Activated T-helper 17 cell treated with anti-CD3 and anti-CD28 coated beads, Interleukin-2, amount 50 U/mL, for 72 hours (primary cell): ENCODE measurements at places on chromosomes 7 and 10. TPM values are rescaled to one million over a fixed set of nuclear protein-coding genes. Genes with fewer than 3 reads are reported as not detected.

DNA sequence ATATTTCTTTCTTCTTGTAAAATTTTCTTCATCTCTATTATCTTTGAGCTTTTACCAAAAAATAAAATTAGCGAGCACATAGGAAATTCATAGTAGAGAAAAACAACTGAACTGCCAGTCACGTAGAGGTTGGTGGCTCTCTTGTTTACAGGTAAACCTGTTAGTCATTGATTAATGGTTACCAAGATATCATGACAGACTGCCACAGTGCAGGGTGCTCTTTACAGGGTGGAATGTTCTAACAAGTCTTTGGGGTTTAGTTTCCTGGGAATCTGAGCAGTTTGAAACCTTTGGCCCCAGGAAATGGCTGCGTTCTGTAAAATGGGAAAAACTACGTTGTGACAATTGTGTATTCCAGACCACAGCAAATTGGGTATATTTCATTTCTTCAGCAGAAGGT, 407.3 kb upstream of the ADARB2 start:
- no peak for ATAC-seq

DNA sequence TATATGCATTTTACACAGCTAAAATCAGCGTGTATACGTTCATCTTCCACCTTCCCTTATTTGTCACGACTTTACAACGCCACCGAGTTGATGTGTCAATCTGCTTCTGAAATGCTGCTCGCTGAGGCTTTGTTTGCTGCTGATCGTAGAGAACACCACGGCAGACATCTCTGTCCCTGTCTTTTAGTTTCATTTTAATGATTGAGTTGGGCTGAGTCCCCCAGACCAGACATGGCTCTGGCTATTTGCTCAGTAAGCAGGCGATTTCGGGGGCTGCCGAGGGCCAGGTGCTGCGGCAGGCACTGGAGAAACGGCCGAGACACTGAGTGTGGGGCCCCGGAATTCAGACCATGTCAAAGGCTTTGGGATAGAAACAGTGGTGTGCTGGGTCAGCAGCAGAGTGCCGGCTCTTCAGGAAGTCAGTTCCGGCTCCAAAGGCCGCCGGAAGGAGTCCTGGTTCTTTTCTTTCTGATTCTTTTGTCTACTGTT, 5.0 kb downstream of the LRRC27 start:
- peak; percentile 28 for ATAC-seq

DNA sequence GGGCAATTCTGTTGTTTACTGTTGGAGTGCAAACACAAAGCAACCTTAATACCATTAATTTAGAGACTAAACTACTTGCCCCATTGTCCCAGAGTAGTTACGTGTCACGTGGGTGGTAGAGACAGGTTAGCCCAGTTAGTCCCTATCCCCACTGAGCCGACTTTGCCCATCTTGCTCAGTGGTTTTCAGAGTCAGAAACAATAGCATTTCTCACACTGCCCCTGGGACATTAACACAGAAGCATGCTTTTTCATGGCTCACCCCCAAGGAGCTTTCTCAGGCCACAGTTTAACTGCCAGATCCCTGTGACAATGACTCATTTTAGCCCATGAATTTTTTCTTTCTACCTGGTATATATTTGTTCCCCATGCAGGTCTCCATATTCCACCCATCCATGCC, 271.0 kb downstream of the POU6F2 start:
- no peak for ATAC-seq

GRCh38 chr10:106712988-106713387, 451.5 kb downstream of the SORCS1 start:
- no peak for ATAC-seq

GRCh38 chr7:22137026-22137425, 191.3 kb upstream of the CDCA7L start:
- ATAC-seq = no peak

GRCh38 chr10:132739225-132739613, 46.7 kb downstream of the NKX6-2 start:
- ATAC-seq = no peak

- ATAC-seq = peak; percentile 33
Measured at GRCh38 chr7:142485617-142486226, 227.9 kb upstream of the PRSS58 start.

GRCh38 chr10:24784923-24785322, 61.2 kb upstream of the ARHGAP21 start:
- peak; percentile 77 for ATAC-seq

- ATAC-seq = no peak
Measured at GRCh38 chr7:51324206-51324898, 7.7 kb upstream of the COBL start.

DNA sequence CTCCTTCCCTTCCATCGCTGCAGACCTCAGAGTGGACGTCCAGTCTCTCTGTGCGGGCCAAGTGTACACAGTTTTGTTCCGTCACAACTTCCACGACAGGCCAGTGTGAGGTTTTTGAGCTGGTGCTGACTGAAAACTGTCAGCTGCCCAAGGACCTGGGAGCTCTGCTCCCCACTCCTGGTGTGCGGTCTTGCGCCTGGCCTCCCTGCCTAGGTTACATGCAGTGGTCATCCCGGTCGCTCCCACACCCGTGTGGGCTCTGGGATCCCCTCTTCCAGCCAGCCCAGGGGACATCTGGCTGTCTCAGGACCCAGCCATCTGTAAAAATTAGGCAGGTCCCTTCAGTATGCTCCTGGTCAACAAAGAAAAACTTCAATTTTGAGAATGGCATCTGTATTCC, 127.5 kb downstream of the VIPR2 start:
- no peak for ATAC-seq

DNA sequence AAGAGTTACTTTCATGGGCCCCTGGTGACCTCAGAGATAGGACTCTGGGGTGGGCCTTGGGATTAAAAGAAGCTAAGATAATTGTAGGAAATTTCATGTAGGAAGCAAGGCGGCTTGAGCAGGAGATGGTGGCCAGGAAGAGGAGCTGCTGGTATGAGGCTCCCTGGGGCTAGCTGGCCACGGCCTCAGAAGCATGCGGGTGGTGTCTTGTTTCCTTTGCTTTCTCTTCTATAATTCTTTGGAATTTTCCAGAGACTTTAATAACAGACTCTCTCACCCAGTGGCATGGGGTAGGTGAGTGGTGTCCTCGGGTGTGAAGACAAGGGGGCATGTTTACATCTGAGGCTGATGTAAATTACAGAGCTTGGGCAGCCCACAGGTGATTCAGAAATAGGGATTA, 41.9 kb upstream of the KDM7A start:
- ATAC-seq = no peak

DNA sequence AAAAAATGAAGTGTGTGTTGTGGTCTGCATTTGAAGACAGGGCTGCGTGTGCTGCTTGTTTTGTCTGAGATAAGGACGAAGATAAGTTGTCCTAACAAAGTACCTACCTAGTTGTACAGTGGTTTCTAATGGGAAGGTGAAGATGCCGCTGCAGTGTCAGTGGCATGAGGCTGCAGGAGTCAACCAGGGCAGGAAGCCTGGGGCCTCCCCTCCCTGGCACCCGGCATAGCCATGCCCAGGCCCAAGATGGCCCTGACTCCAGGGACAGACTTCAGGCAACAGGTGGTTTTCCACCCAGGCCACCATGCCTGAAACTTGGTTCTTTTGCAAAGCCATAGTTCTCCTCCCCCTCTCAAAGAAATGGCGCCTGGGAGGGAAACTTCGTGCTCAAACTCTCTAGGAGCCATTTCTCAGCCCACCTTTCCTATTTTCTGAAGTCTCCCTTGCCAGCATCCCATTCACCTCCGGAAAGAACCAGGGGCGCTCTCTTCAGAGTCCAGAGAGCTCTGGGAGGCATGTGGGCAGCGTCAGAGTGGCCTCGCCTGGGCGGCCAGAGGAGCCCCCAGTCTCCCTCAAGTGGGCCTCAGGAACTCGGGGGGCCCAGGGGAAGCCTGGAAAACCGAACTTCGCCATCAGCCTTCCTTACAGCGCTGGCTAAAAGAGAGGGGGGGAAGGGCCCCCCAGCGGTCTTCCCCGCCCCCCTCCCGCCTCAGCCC, 2.1 kb upstream of the KAT6B start:
- ATAC-seq = no peak

DNA sequence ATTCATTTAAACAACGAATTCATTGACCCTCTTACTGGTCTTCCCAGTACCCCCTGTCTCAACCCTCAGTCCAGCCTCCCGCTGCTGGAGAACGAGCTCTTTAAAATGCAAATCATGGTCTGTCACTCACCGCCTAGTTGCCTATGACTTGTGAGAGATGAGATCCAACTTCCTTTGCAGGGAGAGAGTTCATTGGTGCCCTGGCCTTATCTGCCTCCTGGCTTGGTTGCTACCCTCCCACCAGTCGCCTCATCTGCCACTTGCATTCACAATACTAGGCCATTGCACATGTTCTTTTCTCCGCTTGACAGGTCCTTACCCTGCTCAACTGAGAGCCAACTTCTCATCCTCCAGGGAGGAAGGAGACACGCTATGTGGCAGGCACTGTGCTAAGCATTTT, 54.0 kb upstream of the MXI1 start:
- ATAC-seq = no peak

DNA sequence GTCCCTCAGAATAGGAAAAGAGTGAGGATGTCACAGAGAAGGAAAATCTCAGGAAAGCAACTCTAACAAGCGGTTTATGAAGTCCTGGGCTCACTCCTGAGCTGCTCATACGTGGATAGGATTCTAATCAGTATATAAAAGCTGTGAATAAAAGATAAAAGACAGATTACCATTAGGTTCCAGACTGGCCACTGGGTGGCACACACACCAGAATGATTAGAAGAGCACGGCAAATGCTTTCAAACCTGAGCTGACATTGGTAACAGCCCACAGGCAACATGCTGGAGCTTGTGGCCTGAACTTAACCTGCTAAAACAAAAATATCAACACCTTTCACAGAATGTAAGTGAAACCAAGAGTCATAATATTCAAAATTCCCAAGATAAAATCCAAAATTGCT, 370.8 kb downstream of the GRID1 start:
- no peak for ATAC-seq

- peak; percentile 80 for ATAC-seq
Measured at GRCh38 chr10:13987446-13987845, 343.3 kb downstream of the FRMD4A start.

- ATAC-seq = no peak
Measured at GRCh38 chr10:79093658-79094411, 25.1 kb downstream of the ZMIZ1 start.

GRCh38 chr10:27536437-27536836, 32.3 kb downstream of the RAB18 start:
- no peak for ATAC-seq

GRCh38 chr7:34851431-34851830, 185.9 kb downstream of the DPY19L1 start:
- no peak for ATAC-seq

DNA sequence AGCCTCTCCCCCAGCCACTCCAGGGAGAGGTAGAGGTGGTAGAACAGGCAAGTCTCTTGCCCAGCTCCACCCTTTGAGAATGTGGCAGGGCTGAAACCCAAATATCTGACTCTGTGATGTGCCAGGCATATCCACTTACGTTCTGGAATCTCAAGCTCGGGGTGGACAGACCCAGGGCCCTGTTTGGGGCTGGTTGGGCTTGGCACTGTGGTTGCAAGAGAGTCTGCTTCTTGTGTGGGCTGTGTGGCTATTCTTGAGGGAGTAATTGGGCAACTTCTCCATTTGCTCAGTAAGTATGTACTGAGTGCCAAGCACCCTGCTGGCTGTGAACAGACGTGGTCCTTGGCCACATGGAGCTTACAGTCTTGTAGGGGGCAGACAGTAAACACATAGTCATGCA, 4.7 kb downstream of the UBTD1 start:
- no peak for ATAC-seq

GRCh38 chr10:18918532-18918931, 130.1 kb upstream of the MALRD1 start:
- no peak for ATAC-seq

DNA sequence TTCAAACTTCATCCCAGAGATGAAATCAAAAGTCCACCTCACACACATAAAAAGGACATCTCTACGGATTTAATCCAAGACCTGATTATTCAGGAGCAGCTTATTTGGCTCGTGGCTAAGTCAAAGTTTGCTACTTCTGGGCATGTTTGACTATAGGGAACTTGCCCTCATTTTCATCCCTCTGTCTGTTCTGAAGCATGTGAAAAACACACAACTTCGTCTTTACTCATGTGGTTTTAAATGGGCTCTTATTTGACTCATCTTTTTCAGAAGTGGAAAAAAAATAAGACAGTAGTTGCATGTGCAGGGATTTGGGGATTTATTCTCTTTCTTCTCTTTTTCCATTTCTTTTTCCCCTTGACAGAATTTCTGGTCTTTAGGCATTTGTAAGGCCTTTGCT, 295.9 kb downstream of the TFEC start:
- no peak for ATAC-seq

DNA sequence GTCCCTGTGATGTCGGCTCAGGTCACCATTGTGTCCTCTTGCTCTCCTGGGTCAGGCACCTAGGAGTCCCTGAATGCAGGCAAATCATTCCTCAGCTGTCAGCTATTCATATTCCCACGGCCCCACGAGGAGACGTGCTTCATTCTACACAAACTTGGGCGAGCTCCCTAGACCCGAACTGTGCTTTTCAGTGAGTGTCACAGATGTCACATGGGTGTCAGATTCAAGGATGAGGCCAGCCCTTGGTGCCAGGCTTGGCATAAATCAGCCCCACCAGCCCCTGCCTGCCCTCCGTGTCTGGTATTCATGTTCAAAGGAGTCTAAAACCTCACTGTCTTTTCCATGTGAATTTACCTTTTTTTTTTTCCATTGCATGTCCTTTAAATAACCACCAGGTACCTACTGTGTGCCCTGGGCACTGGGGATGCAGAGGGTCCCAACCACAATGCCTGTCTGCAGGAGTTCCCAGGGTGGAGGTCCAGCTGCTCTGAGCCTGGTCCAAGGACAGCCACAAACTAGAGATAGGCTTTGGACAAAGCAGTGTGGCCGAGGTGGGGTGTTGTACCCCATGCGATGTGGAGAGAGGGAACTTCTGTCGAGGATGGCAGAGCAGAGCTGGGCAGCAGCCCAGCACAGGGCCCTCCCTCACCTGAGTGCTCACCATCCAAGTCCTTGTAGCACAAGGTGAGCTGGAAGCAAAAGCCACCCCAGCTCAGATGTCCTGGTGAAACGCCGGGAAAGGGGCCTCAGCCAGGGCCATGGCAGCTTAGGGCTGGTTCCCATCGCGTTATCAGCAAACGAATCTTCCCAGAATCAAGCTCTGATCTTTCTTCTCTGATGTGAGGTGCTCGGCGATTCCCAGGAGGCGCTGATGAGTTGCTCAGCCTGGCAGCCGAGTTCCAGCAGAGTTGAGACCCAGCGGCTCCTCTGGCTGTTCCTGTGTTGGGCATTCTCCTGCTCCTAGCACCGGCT, 611.9 kb downstream of the PTPRN2 start:
- no peak for ATAC-seq

- no peak for ATAC-seq
Measured at GRCh38 chr7:19814776-19815175, 41.4 kb upstream of the TMEM196 start.

SLC26A4 gene
- 27.5 TPM for total RNA-seq

CHRM2 gene
- not detected for total RNA-seq

RASA4 gene
- total RNA-seq = 29.6 TPM

ABLIM1 gene
- total RNA-seq = 154 TPM

ANKRD61 gene
- total RNA-seq = not detected
